ENCODE measurements at places on chromosomes 6 and 20. TPM values are rescaled to one million over a fixed set of nuclear protein-coding genes. Genes with fewer than 3 reads are reported as not detected.

CRIP3 gene
- polyA plus RNA-seq: not detected

VWA7 gene
- polyA plus RNA-seq: 4.1 TPM

NRSN1 gene
- polyA plus RNA-seq: not detected

ADTRP gene
- polyA plus RNA-seq: 0.70 TPM

OLIG3 gene
- polyA plus RNA-seq: not detected

RCAN2 gene
- polyA plus RNA-seq: 8.2 TPM

TRIM10 gene
- 0.15 TPM for polyA plus RNA-seq

PKHD1 gene
- polyA plus RNA-seq: 10.4 TPM

CCN6 gene
- polyA plus RNA-seq: 0.18 TPM

VSTM2L gene
- polyA plus RNA-seq: 4.3 TPM

TRIM40 gene
- polyA plus RNA-seq: not detected

DNA sequence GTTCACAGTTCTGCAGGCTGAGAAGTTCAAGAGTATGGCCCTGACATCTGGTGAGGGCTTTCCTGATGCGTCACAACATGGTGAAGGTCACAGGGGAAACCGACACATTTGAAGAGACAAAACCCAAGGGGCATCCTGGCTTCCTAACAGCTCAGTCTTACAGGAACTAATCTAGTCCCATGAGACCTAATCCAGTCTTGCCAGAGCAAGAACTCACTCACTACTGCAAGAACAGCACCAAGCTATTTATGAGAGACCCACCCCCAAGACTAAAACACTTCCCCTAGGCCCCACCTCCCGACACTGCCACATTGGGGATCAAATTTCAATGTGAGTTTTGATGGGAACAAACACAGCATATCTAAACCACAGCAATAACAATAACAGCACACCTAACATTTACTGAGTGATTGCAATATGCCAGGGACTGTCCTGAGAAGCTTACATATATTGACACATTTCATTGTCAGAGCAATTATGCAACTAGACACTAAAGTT lies 46.6 kb downstream of the TPBG start:
- no peak for DNase-seq

DNA sequence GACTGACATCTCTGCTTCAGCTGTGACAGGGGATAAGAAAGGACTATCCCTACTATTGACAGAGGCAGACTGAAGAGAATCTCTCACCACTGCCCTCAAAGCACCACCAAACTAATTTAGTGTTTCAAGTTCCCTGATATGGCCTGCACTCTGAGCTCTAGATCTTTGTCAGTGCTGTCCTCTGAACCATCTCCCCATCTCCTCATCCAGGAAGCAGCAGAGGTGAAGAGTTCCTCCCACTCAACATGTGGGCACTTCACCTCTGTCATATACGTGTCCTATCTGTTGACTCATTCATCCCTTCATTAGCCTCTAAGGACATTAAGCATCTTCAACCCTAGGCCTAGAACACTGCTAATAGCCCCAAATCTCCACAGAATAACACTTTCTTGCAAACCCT lies 14.1 kb downstream of the FAM210B start:
- no peak for DNase-seq

DNA sequence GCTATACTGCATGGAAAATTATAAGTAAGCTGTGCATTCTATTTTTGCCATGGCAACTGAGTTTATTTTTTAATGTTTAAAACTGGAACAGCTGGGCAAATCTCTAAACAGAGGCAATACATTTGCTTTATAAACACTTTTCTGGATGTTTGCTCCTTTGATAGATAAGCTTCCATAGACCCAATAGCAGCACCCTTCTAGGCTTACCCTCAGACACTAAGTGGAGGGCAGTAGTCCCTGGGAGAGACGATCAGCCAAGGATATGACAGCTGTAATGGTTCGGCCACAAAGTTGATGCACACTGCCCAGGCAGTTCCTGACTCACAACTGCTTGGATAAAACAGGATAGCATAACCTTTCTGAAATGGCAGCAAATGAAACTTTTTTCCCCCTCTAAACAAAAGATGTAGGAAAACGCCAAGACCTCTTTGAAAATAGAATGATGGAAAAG lies 8.5 kb upstream of the MRPS10 start:
- no peak for DNase-seq

DNA sequence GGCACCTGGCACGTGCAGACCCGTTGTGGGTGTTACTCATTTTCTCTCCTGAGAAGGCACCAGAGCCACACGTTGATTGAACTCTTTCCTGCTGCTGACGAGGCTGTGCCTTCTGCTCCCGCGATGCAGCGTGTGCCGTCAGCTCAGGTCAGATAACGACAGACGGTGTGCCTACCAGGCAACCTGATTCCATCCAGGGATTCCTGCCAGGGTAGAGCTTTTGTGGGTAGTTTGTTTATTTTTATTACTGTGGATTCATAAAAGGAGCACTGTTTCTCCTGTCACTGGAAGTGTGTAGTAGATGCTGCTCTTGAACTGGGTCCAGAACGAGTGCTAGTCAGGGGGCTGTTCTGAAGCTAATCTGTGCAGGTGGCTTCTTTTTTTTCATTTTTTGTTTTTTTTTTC lies 20.7 kb downstream of the PRPF6 start:
- DNase-seq: no peak

DNA sequence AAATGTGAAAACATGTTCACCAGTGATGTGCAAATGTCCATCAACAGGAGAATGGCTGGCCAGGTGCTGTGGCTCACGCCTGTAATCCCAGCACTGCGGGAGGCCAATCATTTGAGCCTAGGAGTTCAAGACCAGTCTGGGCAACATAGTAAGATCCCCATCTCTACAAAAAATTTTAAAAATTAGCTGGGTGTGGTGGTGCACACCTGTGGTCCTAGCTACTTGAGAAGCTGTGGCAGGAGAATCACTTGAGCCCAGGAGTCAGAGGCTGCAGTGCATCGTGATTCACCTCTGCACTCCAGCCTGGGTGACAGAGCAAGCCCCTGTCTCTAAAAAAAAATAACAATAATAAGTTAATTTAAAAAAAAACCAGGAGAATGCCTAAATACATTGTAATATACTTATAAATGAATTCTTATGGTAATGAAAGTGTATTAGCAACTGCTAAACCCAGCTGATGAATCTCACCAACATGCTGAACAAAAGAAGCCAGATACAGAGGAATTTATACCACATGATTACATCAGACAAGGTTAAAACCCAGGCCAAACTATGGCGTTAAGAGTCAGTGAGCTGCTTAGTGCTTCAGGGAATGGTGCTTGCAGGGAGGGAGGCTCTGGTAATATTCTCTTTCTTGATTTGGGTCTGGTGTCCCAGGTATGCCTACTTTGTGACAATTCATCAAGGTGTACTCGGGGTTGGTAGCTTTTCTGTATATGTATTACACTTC lies 36.4 kb downstream of the RPP40 start:
- no peak for DNase-seq

DNA sequence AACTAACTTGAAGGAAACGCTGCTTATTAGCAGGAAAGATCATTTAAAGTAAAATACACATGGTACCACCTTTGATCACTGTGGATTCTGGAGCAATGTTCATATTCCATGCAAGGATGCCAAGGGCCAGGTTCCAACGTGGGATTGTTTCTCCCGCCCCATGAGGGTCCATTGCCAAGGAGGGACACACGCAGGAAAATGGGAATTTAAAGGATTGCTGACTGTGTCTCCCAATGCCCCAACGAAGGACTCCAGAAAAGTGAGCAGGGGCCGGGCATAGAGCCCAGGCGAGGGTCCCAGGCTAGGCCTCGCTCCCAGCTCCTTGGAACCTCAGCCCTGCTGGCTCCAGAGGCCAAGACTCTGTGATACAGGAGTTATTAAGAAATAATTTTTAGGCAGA lies 111.2 kb downstream of the DACT2 start:
- DNase-seq: no peak

GRCh38 chr6:38067263-38067980 lies 247.9 kb downstream of the ZFAND3 start:
- DNase-seq: no peak

GRCh38 chr6:88985901-88986300 lies 22.5 kb upstream of the RNGTT start:
- DNase-seq: no peak

DNA sequence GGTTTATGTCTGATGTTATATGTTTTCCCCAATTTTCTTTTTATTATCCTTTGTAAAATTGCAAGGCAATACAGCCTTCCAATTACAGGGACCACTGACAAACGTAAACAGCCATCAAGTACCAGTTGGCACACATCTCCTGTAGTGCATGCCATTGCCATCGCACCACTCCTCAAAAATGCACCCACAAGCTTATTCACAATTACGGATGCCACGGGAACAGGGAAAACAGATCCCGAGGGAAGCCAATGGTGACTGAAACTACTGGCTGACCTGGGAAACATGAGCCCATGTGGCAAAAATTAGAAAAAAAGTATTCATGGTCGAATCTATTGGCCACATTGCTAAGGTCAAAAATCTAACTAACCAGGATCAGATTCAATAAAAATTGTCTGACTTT lies 395.2 kb downstream of the PAX1 start:
- DNase-seq: no peak

DNA sequence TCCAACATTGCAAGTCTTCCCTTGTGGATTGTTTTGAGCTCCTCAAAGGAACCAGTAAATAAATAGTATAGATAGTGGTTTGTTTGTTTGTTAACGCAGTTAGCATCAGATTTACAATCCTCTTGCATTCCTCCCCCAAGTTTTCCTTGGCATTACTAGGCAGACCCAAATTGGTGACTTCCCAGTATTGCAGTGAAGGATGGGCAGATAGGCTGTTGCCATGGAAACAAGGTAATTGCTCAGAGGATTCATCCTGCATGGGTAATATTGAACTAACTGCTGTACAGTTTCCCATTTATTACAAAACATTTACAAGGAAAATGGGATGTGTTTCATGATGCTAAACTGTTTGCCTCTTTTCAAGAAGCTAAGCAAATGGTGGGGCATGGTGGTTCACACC lies 477.2 kb downstream of the EPM2A start:
- DNase-seq: no peak

DNA sequence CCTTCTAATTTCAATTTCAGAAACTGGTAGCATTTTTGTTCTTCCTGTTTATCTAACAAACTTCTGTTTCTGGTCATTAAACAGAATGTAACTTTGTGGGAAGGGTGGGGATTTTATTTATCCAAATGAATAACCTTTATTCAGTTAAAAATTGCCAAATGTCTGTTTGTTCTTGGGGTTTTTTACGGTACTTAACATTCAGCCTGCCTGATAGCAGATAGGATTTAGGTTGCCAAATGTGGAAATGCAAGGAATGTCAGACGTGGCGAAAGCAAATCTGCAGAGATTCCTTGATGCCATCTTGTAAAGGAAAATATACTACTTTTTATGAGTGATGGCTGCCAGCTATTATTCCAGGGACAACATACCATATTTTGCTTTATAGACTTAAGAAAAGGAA lies 95.7 kb downstream of the LYRM2 start:
- DNase-seq: no peak

- no peak for DNase-seq
These were observed 294.6 kb upstream of the ZNF337 start for GRCh38 chr20:25991051-25991755.

DNA sequence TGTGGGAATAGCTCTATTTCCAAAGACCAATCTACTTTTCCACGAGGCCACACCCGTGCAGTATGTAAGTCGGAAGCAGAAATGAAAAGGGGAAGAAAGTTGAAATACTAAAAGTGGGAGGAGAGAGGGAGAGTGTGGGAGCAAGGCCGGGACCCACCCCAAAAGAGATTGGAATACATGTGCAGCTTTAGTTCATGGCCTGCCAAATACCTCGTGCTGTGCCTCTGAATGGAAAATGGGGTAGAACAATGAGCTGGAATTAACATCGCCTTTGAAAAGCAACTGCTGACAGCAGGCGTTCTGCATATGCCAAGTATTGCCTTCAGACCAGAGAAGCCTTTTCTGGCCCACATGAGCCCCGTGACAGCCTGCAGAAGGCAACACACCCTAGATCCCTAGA lies 155.6 kb downstream of the CD83 start:
- DNase-seq: no peak

- no peak for DNase-seq
These were observed 3.0 kb downstream of the HLA-A start for GRCh38 chr6:29945281-29945820.

DNA sequence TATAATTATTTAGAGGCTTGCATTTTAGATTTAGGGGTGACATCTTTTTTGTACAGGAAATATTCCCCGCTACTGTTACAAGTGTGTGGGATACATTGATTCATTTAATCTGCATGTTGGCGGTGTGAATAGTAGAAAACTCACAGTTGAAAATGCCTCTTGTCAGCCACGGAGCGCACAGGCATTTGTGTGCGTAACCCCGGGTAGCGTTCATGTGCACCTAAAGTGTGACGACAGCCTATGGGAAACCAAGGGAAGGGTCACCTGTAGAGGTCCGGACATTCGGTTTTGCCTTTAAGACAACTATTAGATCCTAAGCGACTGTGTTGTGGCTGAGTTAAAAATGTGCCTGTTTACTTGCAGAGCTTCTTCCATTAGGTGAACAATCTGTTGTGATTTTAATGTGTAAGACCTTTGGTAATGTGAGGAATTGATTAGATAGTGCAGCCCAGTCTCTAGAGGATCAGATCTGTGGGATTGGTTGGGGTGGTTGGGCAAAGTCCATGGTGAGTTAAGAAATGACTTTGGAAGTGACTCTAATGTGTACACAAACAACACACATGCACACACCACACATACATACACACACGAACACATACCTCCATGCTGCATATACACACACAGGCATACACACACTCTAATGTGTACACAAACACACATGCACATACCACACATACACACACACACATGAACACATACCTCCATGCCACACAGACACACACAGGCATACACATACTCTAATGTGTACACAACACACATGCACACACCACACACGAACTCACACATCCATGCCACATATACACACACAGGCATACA lies 15.7 kb downstream of the ERMARD start:
- DNase-seq: no peak

- DNase-seq: no peak
These were observed 40.8 kb downstream of the SNRNP48 start for GRCh38 chr6:7630792-7631191.

- no peak for DNase-seq
These were observed 54.1 kb downstream of the SNX9 start for GRCh38 chr6:157877149-157877548.

DNA sequence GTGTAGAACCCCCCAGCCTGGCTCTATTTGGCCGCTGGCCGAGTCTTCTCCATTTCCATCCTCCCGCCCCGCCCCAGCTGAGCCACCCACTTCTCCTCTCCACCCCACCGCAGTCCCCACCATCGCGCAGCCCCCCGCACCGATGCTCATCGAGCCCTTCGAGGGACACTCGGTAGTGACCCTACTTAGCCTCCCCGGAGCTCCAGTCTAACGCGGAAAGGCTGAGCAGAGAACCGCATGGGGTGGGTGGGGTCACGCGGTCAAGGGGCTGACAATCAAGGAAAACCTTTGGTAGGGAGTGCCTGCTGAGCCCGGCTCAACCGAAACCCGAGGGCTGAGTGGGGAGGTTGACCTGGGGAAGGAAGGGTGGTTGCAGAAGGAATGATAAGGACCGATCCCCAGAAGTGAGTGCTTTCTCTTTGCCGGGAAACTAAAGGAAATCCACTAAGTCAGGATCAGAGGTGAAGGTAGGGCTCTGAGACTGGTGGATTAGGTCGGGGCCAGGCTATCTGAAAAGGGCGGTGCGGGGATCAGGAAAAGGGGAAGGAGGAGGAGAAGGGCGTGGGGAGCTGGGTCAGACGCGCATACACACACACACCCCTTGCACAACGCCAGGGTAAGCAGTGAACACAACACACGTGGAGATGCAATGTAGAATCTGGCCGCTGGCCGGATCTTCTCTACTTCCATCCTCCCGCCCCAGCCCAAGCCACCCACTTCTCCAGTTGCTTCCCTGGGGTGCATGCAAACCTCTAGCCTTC lies 49.8 kb downstream of the CPXM1 start:
- DNase-seq: no peak
